ENCODE measurements at places on chromosomes 11 and 22. TPM values are rescaled to one million over a fixed set of nuclear protein-coding genes. Genes with fewer than 3 reads are reported as not detected.

The MMP12 gene
- not detected for total RNA-seq

The COX8A gene
- 202 TPM for total RNA-seq

The ANGPTL5 gene
- not detected for total RNA-seq

The LUZP2 gene
- under 0.01 TPM for total RNA-seq

The SLC22A25 gene
- total RNA-seq = not detected

The BIK gene
- total RNA-seq = 2.0 TPM

The OR52B6 gene
- not detected for total RNA-seq

The PRSS23 gene
- total RNA-seq = 70.6 TPM

The H19 gene
- 217 TPM for total RNA-seq

The WT1 gene
- not detected for total RNA-seq

The RNF214 gene
- total RNA-seq = 10.5 TPM
